ENCODE measurements at places on chromosomes 2 and 18. TPM values are rescaled to one million over a fixed set of nuclear protein-coding genes. Genes with fewer than 3 reads are reported as not detected.

GRCh38 chr2:5985536-5986385, 293.6 kb downstream of the SOX11 start:
- DNase-seq = no peak

GRCh38 chr2:10260130-10260529, 42.6 kb upstream of the HPCAL1 start:
- no peak for DNase-seq

- DNase-seq = no peak
These were observed 160.8 kb downstream of the TGIF1 start for GRCh38 chr18:3610813-3611212.

DNA sequence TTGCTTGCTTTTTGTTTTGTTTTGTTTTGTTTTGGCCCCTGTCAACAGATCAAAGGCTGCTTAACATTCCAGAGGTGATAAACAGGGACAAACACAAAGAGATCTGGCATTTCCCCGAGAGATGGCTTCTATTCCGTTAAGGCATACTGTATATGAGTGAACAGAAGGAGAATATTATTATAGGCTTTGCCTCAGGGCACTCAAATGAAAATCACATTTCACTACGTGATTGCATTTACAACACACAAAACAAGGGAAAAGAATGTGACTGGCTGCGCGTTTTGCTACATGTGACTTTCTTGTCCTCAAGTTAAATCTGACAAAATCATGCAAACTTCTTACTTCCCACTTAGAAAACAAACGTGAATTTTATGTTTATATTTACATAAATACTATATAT, 1037.9 kb upstream of the DDX18 start:
- DNase-seq = no peak

- DNase-seq = no peak
These were observed 378.4 kb downstream of the LPIN1 start for GRCh38 chr2:12124790-12125189.

GRCh38 chr2:71746946-71747501, 293.7 kb downstream of the DYSF start:
- no peak for DNase-seq

DNA sequence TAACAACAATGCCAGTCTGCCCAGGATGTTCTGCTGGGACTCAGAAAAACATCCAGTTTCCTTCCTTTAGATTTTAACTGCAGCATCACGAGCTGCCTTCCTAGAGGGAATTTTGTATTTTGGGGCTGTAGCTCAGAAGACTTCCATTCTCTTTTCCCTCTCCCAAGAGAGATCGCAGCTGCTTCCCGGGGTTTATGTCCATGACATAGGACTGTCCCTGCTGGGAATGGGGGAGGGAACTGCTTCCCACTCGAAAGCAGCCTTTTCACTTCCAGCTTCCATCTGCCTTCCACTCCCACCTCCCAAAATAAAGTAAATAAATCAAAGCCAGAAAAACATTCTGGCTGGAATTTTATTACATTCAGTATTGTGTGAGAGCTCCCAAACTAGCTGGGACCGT, 52.4 kb downstream of the LIMS1 start:
- DNase-seq = no peak

- DNase-seq = peak; percentile 23
These were observed 53.9 kb upstream of the CYTIP start for GRCh38 chr2:157497638-157498314.

DNA sequence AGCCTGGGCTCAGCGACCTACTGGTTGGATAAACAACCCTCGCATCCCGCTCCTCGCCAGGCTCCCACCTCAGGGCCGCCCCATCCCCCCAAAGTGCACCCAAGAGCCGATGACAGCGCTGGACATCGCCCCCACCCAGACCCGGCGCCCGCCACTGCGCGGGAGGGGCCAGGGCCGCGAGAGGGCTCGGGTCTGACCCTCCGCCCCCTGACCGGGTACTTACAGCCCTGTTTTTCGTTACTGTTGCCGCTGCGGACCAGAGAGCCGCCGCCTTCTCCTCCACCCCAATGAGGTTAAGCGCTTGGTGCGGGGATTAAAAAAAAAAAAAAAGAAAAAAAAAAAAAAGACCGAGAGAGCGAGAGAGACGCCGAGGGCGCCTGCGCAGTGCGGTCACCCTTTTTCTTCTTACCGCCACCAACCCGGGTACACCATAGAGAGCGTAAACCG, at the start of gene CLASP1:
Gene CLASP1, minus strand, starts transcription at position 314 of the 447 bp plus-strand sequence. CDS start 43,567 bp downstream, outside the sequence.
- no peak for DNase-seq

DNA sequence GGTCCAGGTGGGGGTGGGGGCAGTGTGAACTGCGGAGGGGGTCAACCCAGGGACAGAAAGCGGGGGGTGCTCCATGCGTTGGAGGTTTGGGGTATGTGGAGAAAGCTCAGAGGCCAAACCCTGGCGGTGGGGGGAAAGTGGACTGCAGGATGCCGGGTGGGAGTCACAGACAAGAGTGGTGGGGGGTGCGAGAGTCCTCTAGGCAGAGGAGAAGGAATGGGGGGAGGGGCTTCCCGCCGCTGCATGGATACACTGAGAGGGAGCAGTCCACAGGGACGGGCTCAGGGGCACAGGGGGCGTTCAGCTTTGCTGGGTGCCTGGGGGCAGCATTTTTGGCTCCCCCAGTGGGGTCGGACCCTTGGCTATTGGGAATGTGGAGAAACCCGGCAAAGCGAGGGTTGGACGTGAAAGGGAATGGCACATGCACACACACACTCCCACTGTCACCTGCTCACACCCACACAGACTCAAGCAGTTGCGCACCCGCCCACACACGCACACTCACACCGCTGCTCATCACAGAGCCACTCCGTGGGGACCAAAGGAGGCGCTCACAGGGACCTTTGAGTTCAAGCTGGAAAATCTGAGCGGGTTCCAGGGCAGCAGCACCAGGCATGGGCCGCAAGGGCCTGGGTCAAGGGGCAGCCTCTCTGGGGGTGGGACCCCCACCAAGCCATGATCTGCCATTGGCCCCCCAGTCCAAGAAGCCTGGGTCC, 7.7 kb downstream of the GBX2 start:
- DNase-seq = no peak

- DNase-seq = no peak
These were observed 77.0 kb downstream of the EPC2 start for GRCh38 chr2:148721520-148721931.

GRCh38 chr18:68642003-68642402, 72.9 kb downstream of the TMX3 start:
- no peak for DNase-seq

DNA sequence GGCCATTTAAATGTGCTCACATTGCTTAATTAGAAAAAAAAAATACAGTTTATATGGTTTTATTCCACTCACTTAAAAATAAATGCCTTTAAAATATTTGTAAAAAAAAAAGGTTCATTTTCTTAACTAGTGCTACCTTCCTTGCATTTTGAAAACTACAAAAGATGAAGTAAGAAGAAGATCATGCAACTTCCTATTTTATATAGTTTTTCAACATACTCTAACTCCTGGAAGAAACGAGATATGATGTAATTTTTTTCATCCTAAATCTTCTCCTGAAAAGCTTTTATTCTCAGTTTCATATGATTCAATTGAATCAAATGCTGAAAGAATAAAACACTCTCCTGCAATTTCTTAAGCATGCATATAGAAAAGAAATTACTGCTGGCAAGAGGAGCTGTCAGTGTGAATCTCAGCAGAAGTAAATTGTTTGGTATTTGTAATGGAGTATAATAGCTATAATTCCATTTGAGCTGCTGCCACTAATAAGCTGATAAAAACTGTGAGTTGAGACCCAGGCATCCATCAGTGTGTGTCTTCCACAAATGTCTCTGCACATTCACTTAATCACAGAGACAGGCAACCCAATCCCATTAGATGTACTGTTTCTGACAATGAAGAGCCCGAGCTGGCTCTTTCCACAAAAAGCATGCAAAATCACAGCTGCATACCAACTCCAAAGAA, 3.7 kb downstream of the FTCDNL1 start:
- DNase-seq = no peak

DNA sequence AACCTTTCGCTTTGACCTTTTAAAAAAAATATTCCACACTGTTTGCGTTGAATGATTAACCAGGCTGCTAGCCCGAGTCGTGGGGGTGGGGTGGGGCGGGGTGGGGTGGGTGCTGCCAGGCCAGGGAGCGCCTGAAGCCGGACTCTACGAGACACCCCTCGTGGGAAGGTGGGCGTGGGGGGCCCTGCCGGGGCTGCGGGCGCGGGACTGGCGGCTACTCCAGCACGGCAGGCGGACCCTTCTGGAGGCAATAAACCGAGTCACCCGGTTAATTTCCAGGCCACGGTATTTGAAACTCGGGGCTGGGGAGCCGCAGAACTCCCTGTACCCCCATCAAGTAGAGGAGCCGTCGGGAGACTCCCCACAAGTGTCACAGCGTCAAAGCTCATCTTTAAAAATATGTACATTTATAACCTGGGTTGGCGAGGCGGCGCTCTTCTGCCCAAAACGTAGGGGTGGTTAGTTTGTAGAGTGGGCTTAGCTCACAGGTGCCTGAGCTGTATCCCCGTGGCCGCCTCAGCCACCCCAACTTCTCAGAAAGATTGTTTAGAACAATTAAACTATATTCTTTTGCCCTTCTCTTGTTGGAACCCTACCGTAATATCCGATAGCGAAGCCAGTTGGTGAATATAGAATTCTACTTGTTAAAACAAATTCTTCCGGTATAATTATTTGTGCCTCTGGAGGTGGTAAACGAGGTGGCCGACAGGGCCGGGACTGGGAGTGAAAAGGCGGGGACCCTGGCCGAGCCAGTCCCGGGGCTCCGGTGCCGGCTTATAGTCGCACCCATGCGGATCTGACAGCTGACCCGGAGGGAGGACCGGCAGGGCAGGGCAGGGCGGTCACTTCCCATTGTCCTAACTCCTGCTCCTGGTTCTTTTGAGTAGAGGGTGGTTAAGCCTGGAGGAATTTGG, 1.4 kb downstream of the B3GNT2 start:
- no peak for DNase-seq

DNA sequence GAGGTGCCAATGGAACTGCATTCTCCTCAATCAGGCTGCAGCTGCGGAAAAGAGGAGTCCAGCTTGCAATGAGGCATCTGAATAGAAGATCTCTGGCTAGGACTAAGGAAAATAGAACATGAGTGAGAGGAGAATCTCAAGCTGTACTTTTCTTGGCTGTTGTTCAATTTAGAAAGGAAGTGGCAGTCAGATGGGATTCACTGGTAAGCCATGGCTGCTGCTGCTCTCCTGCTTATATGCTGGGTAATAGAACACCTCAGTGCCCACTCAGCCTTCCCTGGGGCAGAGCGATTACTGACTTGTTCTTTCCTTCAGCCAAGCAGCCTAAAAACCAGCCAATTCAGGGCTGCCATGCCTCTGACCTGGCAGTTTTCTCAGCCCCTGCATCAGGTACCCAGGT, 17.6 kb upstream of the CHST9 start:
- no peak for DNase-seq

DNA sequence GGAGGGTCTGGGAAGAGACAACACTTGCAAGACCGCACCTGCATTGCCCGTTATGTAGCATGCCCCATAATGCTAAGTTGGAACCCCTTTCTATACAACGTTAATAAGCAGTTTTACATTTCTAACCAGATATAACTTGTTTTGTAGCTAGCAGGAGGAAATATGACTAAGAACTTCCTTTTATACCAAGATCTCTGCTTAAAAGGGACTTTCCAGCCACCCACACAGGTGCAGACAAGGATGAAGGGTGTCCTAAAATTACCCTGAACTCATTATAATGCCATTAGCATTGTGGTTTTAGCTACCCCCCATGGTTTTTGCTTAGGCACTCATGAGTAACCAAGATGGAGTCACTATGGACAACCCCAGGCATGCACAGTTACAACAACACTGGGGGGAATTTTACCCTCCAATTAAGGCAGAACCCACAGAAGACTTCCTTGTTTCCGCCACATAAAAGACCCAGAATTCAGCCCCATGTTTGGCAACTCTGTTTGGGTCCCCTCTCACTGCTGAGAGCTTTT, 362.8 kb downstream of the CBLN2 start:
- no peak for DNase-seq

- DNase-seq = no peak
These were observed 147.6 kb downstream of the LDLRAD4 start for GRCh38 chr18:13366131-13366530.

GRCh38 chr2:70005216-70005615, 43.8 kb upstream of the ASPRV1 start:
- no peak for DNase-seq

DNA sequence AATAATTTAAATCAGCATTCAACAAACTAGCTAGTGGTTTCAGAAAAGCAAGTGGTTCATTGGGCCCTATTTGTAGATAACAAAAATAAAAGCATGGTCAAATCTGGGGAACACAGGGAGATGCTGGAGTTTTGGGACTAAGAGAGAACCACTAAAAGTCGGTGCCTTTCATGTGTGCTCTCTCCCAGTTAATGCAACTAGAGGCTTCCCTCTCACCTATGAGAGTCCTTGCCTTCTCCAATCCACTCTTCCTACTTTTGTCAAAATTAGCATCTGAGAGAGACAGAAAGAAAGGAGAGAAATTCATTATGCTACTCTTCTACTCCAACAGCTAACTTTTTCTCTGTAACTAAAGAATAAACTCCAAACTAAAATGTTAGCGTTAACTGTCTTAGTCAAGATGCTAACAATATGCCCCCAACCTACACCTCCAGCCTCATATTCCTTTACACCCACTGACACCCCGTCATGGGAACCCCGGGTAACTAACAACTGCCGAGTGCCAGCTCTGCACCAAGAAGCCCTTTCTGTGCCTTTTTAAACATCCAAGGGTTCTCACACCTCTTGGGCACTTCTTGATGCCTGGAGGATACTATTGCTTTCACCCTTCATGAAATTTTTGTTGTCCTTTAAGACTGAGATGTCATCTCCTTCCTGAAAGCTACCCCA, 133.4 kb downstream of the RBMS1 start:
- no peak for DNase-seq

DNA sequence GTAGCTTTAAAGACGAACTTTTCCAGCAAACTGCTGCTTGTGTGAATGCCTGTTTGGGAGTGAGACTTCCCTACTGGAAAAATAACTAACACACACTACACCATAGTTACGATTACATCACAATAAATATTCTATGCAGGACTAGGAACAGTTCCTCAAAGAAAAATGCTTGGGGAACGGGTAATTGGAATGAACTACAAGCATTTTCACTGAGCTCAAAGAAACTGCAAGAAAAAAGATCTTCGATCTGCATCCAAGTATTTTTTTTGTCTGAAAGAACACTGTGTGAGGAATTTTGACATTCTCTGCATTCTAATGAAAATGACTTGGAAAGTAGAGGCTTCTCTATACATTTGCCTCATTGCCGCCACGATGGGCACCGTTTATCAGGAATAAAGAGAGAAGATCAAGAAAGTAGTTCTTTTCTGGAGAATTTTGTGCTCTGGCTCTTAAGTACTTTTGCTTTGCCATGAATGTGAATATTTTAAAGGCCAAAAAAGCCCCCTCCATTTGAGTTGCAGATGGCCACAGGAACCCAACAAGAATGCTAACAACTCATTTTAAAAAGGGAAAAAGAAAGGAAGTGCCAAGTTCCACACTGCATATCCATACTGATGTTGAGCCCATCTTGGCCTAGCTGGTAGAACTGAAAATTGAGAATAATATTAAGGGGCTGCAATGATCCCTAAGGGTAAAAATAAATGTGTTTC, 13.6 kb downstream of the LYPD1 start:
- DNase-seq = no peak

The DNAH7 gene
- 11.4 TPM for total RNA-seq

The RNF181 gene
- 51.8 TPM for total RNA-seq

The CCDC178 gene
- 2.9 TPM for total RNA-seq

The CMPK2 gene
- 10.2 TPM for total RNA-seq

The CPLX4 gene
- not detected for total RNA-seq

The AOX1 gene
- 0.82 TPM for total RNA-seq

The EN1 gene
- total RNA-seq = not detected

Data from frontal cortex (tissue), 4 donors.